ENCODE measurements at places on chromosomes 4 and X. TPM values are rescaled to one million over a fixed set of nuclear protein-coding genes. Genes with fewer than 3 reads are reported as not detected.
A peak's percentile ranks its signal among the peaks of the same experiment; 100 is the strongest.

GRCh38 chrX:40625294-40625693 is 2.1 kb downstream of the MPC1L start:
- no peaks in the 10 kb centered on the region for H3K27me3 ChIP-seq
- no peak overlapping the region for H3K27ac ChIP-seq
- no peaks in the 10 kb centered on the region for H3K4me1 ChIP-seq
- H3K36me3 ChIP-seq = peaks cover 5% of the 10 kb centered on the region

GRCh38 chr4:25938787-25939186 is 24.8 kb downstream of the SMIM20 start:
- H3K4me3 ChIP-seq = no peak overlapping the region
- H3K27ac ChIP-seq = no peak overlapping the region
- DNase-seq = no peak
- no peaks in the 10 kb centered on the region for H3K27me3 ChIP-seq

- DNase-seq = no peak
- H3K4me3 ChIP-seq = no peak overlapping the region
- H3K27ac ChIP-seq = no peak overlapping the region
- no peaks in the 10 kb centered on the region for H3K4me1 ChIP-seq
- no peaks in the 10 kb centered on the region for H3K36me3 ChIP-seq
These were observed 1777.5 kb upstream of the PCDH7 start for GRCh38 chr4:28942631-28943030.

DNA sequence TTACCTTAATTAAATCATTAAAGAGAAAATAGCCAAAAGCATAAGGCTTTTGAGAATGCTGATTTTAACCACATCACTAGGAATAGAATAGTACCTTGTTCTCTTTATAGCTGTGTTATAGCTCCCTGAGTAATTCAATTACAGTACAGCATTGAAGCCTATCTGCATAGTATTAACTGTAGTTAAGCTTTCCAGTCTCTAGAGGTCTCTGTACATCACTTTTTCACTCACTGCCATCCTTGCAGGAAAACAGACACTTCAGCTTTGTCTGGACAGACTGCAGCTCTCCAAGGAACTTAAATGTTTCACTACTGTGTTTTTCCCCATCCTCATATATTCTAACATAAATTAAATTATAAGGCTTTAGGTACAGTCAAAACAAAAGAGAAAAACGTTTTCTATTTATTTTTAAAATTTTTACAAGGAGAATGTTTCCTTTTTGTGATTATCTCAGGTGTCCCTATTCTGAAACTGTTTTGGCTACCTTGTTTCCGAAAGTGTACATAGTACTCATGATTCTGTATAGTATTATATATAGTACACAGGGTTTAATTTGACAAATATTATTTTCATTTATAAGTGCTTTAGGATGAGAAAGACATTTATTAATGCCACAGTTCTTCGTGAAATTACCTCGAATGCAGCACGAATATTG is 407.9 kb downstream of the PCDH18 start:
- no peak overlapping the region for H3K27ac ChIP-seq
- no peaks in the 10 kb centered on the region for H3K36me3 ChIP-seq
- peaks cover 8% of the 10 kb centered on the region for H3K4me1 ChIP-seq
- peak; percentile 78 for DNase-seq
- no peaks in the 10 kb centered on the region for H3K27me3 ChIP-seq

DNA sequence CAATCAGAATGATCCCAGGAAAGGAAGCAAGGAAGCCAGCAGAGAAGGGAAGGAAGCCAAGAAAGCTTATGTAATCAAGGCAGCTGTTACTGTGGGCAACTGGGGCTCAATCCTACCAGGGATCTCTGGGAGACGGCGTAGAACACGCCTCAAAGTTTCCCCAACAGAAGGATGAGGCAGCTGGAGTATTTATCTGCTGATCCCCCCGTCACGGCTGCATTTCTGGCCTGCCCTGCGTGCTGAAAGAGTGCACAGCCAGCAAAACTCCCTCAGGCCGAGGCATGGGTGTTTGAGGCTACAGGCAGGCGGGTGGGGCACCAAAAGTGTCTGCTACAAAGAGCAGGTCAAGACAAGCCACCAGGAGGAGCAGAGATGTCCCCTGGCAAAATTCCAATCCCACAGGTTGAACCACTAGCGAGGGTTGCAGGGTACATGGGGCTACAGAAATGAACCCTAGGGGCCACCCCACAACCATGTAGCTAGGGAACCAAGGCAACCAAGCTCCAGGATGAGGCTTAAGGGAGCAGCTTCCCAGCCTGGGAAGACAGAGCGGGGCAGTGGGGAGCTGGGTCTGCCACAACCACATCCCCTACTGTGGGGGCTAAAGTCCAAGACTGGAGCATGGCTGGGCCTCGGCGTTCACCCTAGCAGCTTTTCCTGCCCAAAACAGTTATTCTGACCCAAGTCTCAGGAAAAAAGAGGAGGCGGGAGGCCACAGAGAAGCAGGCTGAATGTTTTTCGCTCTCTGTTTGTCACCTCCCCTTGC is 113.4 kb downstream of the BCOR start:
- H3K36me3 ChIP-seq = no peaks in the 10 kb centered on the region
- H3K4me1 ChIP-seq = no peaks in the 10 kb centered on the region
- H3K27ac ChIP-seq = no peak overlapping the region
- H3K4me3 ChIP-seq = no peak overlapping the region
- no peaks in the 10 kb centered on the region for H3K27me3 ChIP-seq
- DNase-seq = no peak

DNA sequence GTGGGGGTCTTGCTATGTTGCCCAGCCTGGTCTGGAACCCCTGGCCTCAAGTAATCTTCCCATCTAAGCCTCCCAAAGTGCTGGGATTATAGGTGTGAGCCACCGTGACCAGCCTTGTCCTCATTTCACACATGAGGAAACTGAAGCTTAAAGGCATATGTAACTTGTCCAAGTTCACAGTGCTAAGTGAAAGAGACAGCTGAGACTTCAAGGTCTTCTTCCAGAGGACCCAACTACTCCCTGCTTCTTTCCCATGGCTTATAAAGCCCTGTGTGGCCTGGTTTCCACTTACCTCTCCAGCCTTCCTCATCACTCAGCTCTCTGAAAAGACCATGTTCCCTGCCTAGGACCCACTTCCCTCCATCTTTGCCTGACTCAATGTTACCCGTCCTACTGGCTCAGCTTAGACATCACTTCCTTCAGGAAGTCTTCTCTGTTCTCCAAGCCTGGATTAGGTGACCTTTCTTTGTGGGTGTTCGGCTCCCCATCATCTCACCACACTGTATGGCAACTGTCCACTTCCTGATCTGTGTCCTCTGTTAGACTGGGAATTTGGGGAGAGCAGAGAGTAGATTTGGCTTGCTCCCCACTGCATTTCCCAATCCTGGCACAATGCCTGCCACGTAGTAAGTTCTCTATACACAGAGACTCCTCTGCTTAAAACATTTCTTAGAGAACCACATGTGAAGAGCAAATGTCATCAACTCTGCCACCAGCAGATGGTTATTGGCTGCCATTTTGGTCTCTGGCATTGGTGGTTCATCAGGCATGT is 30.4 kb upstream of the LAMP2 start:
- no peak overlapping the region for H3K4me3 ChIP-seq
- no peaks in the 10 kb centered on the region for H3K4me1 ChIP-seq
- no peaks in the 10 kb centered on the region for H3K36me3 ChIP-seq

DNA sequence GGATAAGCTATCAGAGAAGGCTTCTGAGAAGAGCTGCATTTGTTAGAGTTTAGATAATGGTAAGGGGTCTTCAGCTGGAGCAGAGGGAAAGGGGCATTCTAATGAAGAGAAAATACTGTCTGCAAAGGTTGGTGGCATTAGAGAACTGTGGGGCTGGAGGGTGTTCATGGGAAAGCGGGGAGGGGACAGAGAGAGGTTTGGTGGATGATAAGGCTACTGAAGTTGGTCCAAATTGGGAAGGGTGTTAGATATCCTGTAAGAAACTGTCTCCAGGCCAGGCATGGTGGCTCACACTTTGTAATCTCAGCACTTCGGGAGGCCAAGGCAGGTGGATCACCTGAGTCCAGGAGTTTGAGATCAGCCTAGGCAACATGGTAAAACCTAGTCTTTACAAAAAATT is 59.9 kb downstream of the AFF1 start:
- no peak overlapping the region for H3K27ac ChIP-seq
- H3K27me3 ChIP-seq = no peaks in the 10 kb centered on the region
- H3K4me1 ChIP-seq = peaks cover 35% of the 10 kb centered on the region
- no peak overlapping the region for H3K4me3 ChIP-seq

DNA sequence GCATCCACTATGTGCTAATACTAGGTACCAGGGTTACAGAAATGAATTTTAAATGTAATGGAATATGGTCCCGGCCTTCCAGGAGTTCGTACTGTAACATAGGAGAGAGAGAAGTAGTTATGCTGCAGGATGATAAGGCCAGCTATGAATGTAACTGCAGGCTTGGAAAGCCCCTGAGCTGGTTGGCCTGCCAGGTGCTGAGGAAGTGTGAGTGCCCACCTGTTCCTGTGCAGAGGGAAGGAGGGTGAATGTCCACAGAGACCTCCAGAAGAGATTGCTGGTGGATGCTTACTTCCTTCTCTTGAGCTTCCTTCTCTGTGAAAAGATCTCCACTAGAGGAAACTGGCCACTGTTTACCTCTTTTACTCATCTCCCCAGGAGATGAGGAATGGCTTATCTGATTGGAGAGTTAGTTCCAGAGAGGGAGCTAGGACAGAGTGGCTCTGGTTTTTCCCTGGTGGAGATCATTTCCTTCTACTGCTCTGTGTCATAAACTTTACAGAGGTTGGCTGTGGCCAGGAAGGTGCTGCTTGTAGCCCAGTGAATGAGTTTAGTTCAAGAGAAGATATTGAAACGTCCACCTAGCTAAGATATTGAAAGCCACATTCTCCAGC is 114.0 kb upstream of the LNX1 start:
- no peaks in the 10 kb centered on the region for H3K27me3 ChIP-seq
- no peaks in the 10 kb centered on the region for H3K4me1 ChIP-seq
- H3K27ac ChIP-seq = no peak overlapping the region
- no peak for DNase-seq

GRCh38 chr4:100960232-100960631 is 387.1 kb downstream of the PPP3CA start:
- no peak overlapping the region for H3K4me3 ChIP-seq
- no peaks in the 10 kb centered on the region for H3K4me1 ChIP-seq
- H3K36me3 ChIP-seq = no peaks in the 10 kb centered on the region
- no peaks in the 10 kb centered on the region for H3K27me3 ChIP-seq

- no peaks in the 10 kb centered on the region for H3K27me3 ChIP-seq
- no peaks in the 10 kb centered on the region for H3K4me1 ChIP-seq
- H3K4me3 ChIP-seq = no peak overlapping the region
- H3K27ac ChIP-seq = no peak overlapping the region
- H3K36me3 ChIP-seq = no peaks in the 10 kb centered on the region
- DNase-seq = no peak
These were observed 51.8 kb downstream of the LRP2BP start for GRCh38 chr4:185343726-185344581.

MAD2L1 gene
- total RNA-seq = 117 TPM

MAGEA12 gene
- not detected for total RNA-seq

PRDM8 gene
- 0.09 TPM for total RNA-seq

MAGEA1 gene
- total RNA-seq = not detected
